ENCODE measurements at places on chromosomes 11 and 22.

DNA sequence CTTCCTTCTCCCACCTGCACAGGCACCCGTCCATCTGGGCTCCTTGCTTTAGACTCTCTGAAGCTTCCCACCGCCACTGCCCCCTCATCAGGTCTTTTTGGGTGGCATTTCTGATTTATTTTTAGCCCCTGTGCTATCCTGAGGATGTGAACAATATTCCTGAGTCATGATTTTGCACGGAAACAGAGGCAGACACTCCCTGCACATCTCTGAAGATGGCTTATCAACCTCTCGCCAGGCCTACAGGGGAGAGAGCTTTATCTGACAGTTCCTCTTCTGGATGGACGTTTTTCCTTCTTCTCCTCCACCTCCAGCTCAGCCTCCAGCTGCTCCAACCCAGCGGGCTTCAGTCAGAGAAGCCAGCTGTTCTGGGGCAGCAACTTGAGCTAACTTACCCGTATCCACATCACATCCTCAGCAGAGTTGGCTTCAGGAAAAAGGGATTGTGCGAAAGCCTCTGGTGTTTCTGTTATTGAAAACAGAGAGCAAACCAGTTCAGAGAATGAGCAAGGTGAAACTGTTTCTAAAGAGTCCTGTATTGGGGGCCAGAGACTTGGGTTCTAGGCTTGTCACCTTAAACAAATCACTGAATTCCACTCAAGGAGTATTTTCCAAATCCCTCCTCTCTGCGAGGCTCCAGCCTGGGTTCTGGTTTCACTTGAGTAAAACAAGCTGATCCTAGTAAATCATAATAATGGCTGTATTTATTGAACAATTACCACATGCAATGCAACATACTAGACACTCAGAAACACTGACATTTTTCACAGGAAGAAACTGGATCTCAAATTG is 33.1 kb upstream of the ETS1 start:
- H3K4me3 ChIP-seq = no peak overlapping the region
- no peaks in the 10 kb centered on the region for H3K27me3 ChIP-seq
- no peak overlapping the region for H3K27ac ChIP-seq
- no peak for DNase-seq
- peaks cover 44% of the 10 kb centered on the region for H3K4me1 ChIP-seq
- no peaks in the 10 kb centered on the region for H3K36me3 ChIP-seq

- H3K36me3 ChIP-seq = no peaks in the 10 kb centered on the region
- H3K4me1 ChIP-seq = no peaks in the 10 kb centered on the region
- no peak overlapping the region for H3K27ac ChIP-seq
- no peak overlapping the region for H3K4me3 ChIP-seq
- H3K27me3 ChIP-seq = no peaks in the 10 kb centered on the region
Observed at GRCh38 chr11:123796226-123796625, 9.9 kb downstream of the OR6M1 start.

DNA sequence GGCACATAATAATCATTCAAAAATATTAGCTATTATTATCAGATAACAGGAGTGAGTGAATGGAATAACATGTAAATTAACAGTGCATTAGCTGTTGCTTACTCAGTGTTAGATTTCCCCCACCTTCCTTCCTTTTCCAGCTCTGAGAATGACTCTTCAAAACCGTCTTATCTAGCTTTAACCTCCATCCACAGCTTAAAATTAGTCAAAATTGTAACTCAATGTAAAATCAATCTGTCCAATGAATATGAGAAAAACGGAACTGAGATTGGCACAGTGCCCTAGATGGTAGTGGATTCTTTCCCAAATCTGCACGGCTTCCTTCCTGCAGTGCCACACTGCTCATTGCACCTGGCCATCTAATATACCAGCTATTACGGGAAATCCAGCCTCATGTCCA is 156.8 kb upstream of the BDNF start:
- no peaks in the 10 kb centered on the region for H3K36me3 ChIP-seq
- H3K27me3 ChIP-seq = no peaks in the 10 kb centered on the region
- no peak for DNase-seq
- no peaks in the 10 kb centered on the region for H3K4me1 ChIP-seq
- no peak overlapping the region for H3K27ac ChIP-seq

DNA sequence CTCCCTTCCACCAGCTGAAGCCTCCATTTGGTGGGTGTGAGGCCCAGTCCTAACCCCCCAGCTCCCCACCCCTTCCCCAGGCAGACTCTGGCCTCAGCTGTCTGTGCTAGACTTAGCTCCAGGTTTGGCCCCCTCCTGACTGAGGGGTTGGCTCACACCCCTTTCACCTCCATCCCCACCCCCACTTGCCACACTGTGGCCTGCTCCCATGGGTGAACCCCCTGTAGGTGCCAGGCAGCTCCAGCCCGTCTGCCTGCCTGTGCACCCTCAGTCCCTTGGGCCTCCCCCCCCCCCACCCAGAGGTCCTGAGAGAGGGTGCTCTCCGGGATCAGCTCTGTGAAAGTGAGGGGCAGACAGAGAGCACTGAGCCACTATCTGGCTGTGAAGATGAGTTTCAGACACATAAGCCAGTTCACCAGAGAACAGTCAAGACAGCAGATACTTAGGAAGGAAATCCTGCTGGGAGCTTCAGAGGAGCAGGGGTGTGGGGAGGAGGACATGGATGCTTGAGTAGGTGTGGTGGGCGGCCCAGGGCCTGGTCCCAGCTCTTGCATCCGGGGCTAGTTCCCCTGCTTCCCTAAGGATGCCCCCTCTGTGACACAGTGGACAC is 36.2 kb downstream of the PPM1F start:
- H3K27me3 ChIP-seq = no peaks in the 10 kb centered on the region
- H3K4me3 ChIP-seq = no peak overlapping the region
- no peaks in the 10 kb centered on the region for H3K4me1 ChIP-seq
- H3K36me3 ChIP-seq = no peaks in the 10 kb centered on the region
- H3K27ac ChIP-seq = no peak overlapping the region
- no peak for DNase-seq

DNA sequence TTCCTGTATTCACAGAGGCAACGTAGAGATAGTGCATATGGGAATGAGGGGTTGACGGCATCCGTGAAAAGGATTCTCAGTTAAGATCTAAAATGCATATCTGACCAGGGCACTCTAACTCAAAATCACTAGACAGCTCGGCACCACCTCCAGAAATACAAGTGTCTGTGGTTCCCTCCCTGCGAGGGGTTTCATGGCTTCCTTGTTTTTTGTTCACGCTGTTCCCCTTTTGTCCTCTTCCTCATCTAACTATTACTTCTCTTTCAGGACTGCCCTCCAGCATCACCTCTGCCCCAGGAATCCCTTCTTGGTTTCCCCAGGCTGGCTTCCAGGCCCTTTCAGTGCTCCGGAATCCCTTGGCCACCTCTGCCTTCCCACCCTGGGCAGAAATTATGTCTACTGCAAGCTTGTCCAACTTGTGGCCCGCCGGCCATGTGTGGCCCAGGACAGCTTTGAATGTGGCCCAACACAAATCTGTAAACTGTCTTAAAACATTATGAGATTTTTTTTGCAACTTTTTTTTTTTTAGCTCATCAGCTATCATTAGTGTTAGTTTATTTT is 159.9 kb downstream of the FBXO7 start:
- DNase-seq = no peak
- no peak overlapping the region for H3K4me3 ChIP-seq
- H3K4me1 ChIP-seq = no peaks in the 10 kb centered on the region
- no peaks in the 10 kb centered on the region for H3K36me3 ChIP-seq
- no peaks in the 10 kb centered on the region for H3K27me3 ChIP-seq
- no peak overlapping the region for H3K27ac ChIP-seq

DNA sequence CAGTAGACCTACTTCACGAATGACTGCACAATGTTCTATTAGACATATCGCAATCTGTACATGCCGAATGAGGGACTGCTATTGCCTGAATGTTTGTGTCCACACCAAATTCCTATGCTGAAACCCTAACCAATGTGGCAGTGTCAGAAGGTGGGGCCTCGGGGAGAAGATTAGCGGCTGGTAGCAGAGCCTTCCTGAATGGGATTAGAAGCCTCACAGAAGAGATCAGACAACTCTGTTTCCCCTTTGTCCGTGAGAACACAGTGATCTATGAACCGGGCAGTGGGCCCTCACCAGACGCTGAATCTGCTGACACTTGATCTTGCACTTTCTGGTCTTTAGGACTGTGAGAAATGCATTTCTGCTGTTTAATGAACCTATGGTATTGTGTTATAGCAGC is 33.1 kb downstream of the LRFN4 start:
- no peaks in the 10 kb centered on the region for H3K27me3 ChIP-seq
- H3K4me3 ChIP-seq = no peak overlapping the region
- H3K27ac ChIP-seq = no peak overlapping the region
- no peak for DNase-seq
- no peaks in the 10 kb centered on the region for H3K4me1 ChIP-seq
- H3K36me3 ChIP-seq = no peaks in the 10 kb centered on the region

- DNase-seq = no peak
- H3K27me3 ChIP-seq = no peaks in the 10 kb centered on the region
- no peaks in the 10 kb centered on the region for H3K4me1 ChIP-seq
- no peak overlapping the region for H3K4me3 ChIP-seq
Observed at GRCh38 chr11:19218216-19218615, 16.4 kb upstream of the CSRP3 start.

DNA sequence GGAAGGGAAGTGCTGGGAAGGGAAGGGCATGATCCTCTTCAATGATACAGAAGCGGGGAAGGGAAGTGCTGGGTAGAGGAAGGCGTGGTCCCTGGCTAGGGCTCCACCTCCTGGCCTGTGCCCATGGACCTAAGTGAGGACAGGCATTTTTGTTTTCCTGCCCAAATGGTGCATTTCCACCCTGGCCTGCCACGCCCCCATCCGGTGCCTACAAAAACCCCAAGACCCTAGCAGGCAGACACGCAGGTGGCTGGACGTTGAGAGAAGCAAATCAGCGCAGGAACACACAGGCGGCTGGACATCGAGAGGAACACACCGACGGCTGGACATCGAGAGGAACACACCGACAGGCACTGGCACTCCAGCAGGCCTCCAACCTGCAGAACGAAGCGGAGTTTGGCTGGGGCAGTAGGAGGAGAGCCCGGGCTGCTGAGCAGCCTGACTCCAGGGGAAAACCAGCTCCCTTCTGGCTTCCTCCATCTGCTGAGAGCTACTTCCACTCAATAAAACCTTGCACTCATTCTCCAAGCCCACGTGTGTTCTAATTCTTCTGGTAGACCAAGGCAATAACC is 628.3 kb downstream of the BUD13 start:
- no peak for DNase-seq
- H3K4me3 ChIP-seq = no peak overlapping the region
- H3K4me1 ChIP-seq = no peaks in the 10 kb centered on the region
- no peak overlapping the region for H3K27ac ChIP-seq
- H3K36me3 ChIP-seq = no peaks in the 10 kb centered on the region

DNA sequence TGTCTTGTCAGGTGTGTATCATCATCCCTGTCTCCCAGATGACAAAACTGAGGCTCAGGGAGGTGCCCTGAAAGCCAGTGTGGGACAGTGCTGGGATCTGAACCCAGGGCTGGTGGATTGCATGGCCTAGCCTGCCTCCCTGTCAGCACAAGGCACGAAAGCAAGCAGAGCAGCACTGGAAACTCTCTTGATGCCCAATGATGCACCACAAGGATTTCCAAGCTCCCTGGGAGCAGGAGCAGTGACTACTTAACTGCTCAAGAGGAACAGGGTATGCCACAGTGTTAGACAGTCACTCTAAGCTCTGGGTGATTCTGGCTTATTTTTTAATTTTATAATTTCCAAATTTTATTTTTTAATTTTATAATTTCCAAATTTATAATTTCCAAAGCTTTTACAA is 9.0 kb downstream of the ZC3H7B start:
- DNase-seq = no peak
- no peak overlapping the region for H3K27ac ChIP-seq
- peaks cover 6% of the 10 kb centered on the region for H3K36me3 ChIP-seq
- no peak overlapping the region for H3K4me3 ChIP-seq

DNA sequence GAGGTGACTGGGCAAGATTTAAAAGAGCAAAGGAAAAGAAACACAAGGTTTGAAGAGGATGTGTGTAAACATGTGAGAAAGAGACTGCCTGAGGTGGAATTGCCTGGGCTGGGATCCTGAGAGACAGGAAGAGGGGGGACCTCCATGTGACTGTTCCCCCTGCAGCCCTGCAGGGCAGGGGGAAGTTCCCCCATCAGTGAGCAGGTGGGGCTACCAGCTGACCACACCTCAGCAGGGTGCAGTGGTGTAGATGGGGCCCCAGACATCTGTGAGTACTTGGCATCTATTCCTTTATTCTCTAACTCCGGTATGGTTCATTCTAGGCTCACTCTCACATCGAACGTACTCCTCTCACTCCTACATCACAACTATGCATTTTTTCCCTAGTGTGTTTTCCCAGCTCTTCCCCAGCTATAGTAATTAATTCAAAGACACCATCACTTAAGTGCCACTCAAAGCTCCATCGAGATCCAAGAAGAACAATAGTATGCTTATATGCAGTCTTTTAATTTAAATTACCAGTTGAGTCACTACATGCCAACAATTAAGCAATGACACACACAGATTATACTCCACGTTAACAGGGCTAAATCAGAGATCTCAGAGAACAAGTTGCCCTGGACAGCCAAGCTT is 42.7 kb downstream of the LGR4 start:
- H3K36me3 ChIP-seq = no peaks in the 10 kb centered on the region
- no peak overlapping the region for H3K4me3 ChIP-seq
- H3K4me1 ChIP-seq = no peaks in the 10 kb centered on the region
- H3K27me3 ChIP-seq = no peaks in the 10 kb centered on the region

DNA sequence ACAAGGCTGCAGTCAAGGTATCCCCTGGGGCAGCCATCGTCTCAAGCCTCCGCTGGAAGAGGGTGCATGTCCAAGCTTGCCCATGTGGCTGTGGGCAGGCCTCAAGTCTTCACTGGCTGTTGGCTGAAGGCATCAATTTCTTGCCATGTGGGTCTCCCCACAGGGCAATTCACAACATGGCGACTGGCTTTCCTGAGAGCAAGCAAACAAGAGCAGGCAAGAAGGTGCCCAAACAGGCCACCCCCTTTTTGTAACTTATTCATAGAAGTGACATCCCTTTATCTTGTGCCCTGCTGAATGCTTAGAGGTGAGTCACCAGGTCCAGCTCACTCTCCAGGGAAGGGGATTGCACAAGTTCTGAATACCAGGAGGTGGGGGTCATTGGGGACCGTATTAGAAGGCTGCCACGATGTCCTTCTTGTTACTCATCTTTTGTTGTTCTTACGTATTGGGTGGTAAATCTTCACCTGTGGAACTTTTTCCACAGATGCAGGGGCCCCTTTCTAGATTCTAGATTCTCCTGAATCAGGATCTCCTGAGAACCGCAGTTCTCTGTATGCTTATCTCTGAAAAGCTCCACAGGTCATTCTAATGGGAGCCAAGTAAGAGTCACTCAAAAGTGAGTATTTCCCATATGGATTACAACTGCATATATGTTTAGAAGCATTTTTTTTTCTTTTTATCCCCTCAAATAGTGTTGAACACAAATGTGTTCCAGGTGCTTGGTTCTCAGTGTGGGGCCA is 44.2 kb upstream of the MICAL2 start:
- no peak overlapping the region for H3K4me3 ChIP-seq
- no peaks in the 10 kb centered on the region for H3K36me3 ChIP-seq
- H3K27ac ChIP-seq = no peak overlapping the region
- H3K4me1 ChIP-seq = peaks cover 26% of the 10 kb centered on the region
- no peaks in the 10 kb centered on the region for H3K27me3 ChIP-seq
- no peak for DNase-seq

GRCh38 chr11:65403607-65404121 is 17.2 kb downstream of the FRMD8 start:
- H3K4me1 ChIP-seq = peaks cover 14% of the 10 kb centered on the region
- peak overlapping the region; percentile 46 for H3K27ac ChIP-seq
- H3K4me3 ChIP-seq = no peak overlapping the region
- H3K36me3 ChIP-seq = peaks cover 49% of the 10 kb centered on the region
- DNase-seq = no peak
- no peaks in the 10 kb centered on the region for H3K27me3 ChIP-seq

All from natural killer cell (primary cell).